ENCODE measurements at places on chromosomes 4 and X. TPM values are rescaled to one million over a fixed set of nuclear protein-coding genes. Genes with fewer than 3 reads are reported as not detected.
A peak's percentile ranks its signal among the peaks of the same experiment; 100 is the strongest.

DNA sequence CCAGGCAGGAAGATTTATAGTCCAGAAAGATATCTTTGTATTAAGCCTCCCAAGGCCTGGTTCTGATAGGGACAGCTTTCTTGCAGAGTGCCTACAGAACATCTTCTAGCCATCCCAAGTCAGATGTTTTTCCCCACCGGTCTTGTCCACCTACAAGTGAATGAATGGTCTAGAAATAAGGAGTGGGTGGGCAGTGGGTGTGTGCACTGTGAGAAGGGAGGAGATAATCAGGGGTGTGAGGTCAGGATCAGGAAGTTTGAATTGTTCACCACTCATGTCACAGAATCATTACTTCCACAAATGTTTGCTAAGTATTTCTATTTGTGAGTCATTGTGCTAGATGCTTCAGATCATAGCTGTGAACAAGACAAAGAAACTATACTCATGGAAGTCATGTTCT, 332.6 kb downstream of the NKX6-1 start:
- DNase-seq = no peak
- no peak overlapping the region for H3K27ac ChIP-seq
- no peaks in the 10 kb centered on the region for H3K4me1 ChIP-seq
- no peaks in the 10 kb centered on the region for H3K27me3 ChIP-seq
- no peaks in the 10 kb centered on the region for H3K36me3 ChIP-seq

DCAF8L1 gene
- total RNA-seq = not detected

CT45A1 gene
- not detected for total RNA-seq

DCX gene
- total RNA-seq = not detected

DNA sequence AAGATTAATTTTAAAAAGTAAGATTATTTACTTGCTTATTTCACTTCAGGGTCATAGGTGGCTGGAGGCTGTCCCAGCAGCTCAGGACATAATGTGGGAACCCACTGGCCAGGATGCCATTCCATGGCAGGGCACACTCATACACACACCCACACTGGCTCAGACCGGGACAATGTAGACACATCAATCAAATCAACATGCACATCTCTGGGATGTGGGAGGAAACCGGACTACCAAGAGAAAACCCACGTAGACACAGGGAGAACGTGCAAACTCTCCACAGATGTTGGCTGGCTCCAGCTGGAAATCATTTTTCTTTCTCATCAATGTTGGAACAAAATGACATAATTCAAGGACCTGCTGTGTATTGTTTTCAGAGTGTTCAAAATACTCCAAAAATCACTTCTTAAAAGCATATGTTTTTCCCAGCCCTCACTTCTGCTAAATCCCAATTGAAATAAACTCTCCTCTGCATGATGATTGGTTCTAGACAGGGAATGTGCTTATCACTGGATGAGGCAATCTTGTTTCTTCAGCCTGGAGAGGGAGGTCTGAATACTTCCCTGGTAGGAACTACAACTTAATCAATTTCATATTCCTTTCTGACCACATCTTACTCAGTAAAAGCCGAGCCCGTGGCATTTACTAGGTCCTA, 18.6 kb upstream of the CPE start:
- no peak overlapping the region for H3K27ac ChIP-seq
- no peak for DNase-seq
- no peaks in the 10 kb centered on the region for H3K36me3 ChIP-seq
- H3K4me1 ChIP-seq = no peaks in the 10 kb centered on the region
- no peaks in the 10 kb centered on the region for H3K27me3 ChIP-seq
- no peak overlapping the region for H3K4me3 ChIP-seq

- H3K4me1 ChIP-seq = no peaks in the 10 kb centered on the region
- H3K27me3 ChIP-seq = no peaks in the 10 kb centered on the region
- no peak overlapping the region for H3K4me3 ChIP-seq
- H3K27ac ChIP-seq = no peak overlapping the region
- DNase-seq = peak; percentile 18
These were observed 46.4 kb downstream of the PAGE2 start for GRCh38 chrX:55135171-55135570.

DNA sequence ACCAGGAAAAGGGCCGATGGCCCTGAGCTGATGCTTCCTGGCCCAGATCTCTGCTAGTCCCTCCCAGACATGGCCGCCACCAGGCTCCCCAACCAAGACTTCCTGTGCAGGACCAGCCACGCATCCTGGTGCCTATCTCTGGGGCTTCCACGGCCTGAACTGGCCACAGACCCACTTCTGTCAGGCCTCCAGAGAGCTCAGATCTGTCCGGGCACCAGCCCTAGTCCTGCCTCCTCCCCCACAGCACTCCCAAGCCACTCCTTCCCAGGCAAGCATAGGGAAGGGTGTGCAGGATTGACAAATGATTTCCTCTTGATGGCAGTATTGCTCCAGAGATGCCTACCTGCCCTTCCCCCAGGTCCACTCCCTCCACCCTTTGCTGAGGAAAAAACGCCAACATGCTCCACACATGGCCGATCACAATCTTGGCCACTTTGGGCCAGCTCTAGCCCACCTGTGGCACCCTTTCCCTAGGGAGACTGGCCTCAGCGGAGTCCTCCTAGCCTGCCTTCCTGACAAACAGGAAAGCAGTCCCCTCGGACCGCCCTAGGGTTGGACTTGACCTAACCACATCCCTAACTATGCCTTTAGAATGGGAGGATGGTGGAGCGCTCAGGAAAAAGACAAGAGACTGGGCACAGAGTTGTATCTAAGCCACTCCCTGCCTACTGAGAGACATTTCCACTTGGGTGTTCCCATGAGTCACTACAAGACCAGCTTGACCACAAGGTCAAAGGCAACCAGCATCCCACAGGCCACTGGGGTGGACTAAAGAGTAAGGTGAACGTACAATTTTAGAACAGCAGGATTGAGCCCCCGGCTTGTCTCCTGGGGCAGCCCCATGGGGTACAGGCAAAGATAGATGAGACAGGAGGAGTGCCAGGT, 277.5 kb upstream of the AGTR2 start:
- H3K36me3 ChIP-seq = no peaks in the 10 kb centered on the region
- H3K4me3 ChIP-seq = no peak overlapping the region
- H3K27ac ChIP-seq = no peak overlapping the region
- H3K4me1 ChIP-seq = no peaks in the 10 kb centered on the region

- no peak overlapping the region for H3K27ac ChIP-seq
- no peaks in the 10 kb centered on the region for H3K27me3 ChIP-seq
- no peak for DNase-seq
- H3K4me3 ChIP-seq = no peak overlapping the region
- no peaks in the 10 kb centered on the region for H3K36me3 ChIP-seq
- H3K4me1 ChIP-seq = no peaks in the 10 kb centered on the region
These were observed 179.4 kb upstream of the PACRGL start for GRCh38 chr4:20520901-20521300.

GRCh38 chr4:124288706-124289486, 423.6 kb downstream of the ANKRD50 start:
- H3K4me1 ChIP-seq = no peaks in the 10 kb centered on the region
- H3K4me3 ChIP-seq = no peak overlapping the region
- H3K36me3 ChIP-seq = no peaks in the 10 kb centered on the region
- H3K27ac ChIP-seq = no peak overlapping the region
- DNase-seq = no peak
- H3K27me3 ChIP-seq = no peaks in the 10 kb centered on the region

- no peak for DNase-seq
- peaks cover 6% of the 10 kb centered on the region for H3K36me3 ChIP-seq
- no peaks in the 10 kb centered on the region for H3K4me1 ChIP-seq
- no peak overlapping the region for H3K27ac ChIP-seq
These were observed 20.7 kb downstream of the PCGF3 start for GRCh38 chr4:726235-726787.

TACC3 gene
- 123 TPM for total RNA-seq

DNA sequence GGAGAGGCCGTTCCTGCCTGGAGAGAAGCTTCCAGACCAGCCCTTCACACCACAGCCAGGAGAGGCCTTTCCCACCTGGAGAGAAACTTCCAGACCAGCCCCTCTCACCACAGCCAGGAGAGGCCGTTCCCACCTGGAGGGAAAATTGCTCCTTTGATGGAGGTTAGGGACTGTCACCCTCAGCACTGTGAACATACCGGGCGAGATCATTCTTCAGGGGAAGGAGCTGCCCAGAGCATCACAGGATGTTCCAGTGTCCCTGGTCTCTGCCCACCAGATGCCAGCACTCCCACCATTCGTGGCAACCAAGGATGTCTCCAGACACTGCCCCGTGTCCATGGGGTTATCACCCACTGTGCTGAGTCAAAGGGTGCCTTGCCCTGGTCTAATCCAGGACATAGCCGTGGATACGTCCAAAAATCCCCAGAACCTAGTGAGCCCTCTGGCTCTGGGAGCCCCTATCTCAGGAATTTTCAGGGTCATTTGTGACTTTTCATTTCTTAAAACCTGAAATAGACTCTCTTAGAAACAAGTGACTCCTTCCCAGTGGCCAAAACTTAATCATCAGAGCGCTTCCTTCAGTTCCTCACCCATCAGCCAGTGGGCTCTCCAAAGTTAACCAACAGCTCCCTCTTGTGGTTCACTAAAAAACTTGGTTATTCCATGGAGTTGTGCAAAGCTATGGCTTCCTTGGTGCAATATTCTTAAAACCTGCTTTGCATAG, 80.2 kb downstream of the CRMP1 start:
- peak; percentile 13 for DNase-seq
- H3K27me3 ChIP-seq = no peaks in the 10 kb centered on the region
- H3K4me3 ChIP-seq = no peak overlapping the region
- H3K4me1 ChIP-seq = no peaks in the 10 kb centered on the region
- H3K36me3 ChIP-seq = no peaks in the 10 kb centered on the region

- no peak for DNase-seq
- no peaks in the 10 kb centered on the region for H3K27me3 ChIP-seq
- H3K27ac ChIP-seq = no peak overlapping the region
- H3K36me3 ChIP-seq = no peaks in the 10 kb centered on the region
These were observed 72.9 kb downstream of the WDR19 start for GRCh38 chr4:39255266-39255665.

DNA sequence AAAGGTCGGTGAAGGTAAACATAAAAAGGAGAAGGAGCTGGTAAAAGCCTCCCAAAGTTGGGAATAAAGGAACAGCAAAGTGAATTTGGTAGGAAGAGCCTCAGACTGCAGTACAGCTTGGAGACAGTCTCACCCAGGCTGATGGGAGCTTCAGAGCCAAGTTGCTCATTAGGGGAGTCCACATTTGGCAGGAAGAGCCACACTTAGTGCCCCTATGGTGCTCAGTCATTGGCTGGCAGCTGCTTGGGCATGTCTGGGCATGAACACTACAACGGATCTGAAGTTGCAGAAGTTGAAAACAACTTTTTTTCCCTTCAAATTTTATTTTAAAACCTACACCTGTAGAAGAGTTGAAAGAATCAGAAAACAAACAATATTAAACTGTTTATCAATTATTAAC, 2497.3 kb downstream of the ARAP2 start:
- no peak overlapping the region for H3K4me3 ChIP-seq
- DNase-seq = no peak
- no peaks in the 10 kb centered on the region for H3K36me3 ChIP-seq
- H3K4me1 ChIP-seq = no peaks in the 10 kb centered on the region

GRCh38 chr4:37562592-37562991, 123.6 kb downstream of the RELL1 start:
- no peaks in the 10 kb centered on the region for H3K4me1 ChIP-seq
- no peaks in the 10 kb centered on the region for H3K27me3 ChIP-seq
- no peak overlapping the region for H3K4me3 ChIP-seq
- H3K27ac ChIP-seq = no peak overlapping the region

TEX13C gene
- total RNA-seq = not detected

DNA sequence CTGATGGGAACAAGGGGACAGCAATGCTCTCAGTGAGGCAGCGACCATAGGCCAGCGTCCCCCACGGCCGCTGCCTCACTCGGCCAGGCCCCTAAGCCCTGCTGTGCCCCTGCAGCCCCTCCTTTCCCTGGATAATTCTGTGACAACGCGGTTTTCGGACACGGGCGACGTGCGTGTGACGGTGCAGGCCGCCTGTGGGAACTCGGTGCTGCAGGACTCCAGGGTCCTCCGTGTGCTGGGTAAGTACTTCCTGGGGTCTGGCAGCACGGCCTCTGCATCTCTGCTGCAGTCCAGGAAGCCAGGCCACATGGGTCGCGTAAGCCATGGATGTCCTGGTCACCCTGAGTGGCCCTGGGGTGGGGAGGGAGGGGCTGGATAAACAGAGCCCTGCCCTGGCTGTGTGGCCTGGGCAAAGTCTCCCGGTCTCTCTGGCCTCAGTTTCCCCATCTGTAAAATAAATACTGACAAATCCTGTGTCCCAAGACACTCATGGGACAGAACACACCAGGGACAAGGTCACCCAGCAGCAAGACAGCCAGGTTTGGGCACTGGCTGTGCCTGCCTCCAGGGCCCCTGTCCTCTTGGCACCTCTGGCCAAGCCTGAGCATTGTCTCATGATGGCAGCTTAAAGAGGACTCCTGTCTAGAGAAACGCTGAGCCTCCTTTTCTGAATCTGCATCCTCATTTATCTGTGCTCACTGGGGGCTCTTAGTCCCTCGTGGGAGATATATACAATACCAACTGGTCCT, 212.8 kb downstream of the AFAP1 start:
- no peaks in the 10 kb centered on the region for H3K4me1 ChIP-seq
- no peak overlapping the region for H3K4me3 ChIP-seq
- no peak overlapping the region for H3K27ac ChIP-seq
- no peaks in the 10 kb centered on the region for H3K27me3 ChIP-seq
- DNase-seq = no peak

GAGE13 gene
- total RNA-seq = not detected

LGI2 gene
- not detected for total RNA-seq

TRAM1L1 gene
- total RNA-seq = not detected

DNA sequence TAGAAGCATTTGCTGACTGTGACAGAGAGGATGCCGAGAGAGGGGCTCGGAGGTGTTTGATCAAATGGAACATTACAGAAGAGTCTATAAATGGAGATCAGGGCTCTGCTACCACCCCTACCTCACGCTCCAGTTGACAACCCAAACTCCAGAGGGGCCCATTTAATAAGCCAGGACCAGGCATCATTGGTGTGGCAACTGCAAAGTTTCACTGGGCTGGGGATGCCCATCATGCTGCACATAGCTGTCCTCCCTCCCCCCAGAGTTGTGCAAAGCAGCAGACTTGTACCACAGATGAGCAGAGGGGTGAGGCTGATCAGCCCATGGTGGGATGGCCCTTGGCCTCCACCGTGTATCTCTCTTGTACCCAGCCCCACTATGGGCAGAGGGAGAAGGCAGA, 38.2 kb upstream of the XPNPEP2 start:
- no peak overlapping the region for H3K27ac ChIP-seq
- DNase-seq = no peak
- H3K27me3 ChIP-seq = no peaks in the 10 kb centered on the region
- H3K4me1 ChIP-seq = no peaks in the 10 kb centered on the region
- no peak overlapping the region for H3K4me3 ChIP-seq

DNA sequence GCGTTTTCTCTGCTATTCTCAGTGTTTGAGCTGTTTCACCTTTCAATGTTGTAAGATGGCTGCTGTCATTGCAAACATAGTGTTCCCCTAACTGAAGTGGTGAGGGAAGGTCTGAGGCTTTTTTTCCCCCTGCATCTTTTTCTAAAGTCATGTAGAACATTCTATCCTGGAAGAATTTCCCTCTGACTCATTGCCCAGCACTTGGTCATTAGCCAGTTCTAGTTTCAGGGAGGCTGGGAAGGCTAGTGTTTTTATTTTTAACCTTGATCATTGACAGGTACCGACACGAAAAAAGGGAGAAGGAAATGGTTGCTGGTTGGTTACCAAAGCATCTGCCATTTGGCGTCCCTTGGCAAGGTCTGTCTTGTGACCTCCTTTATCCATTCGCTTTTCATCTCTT, 6.6 kb downstream of the LANCL3 start:
- H3K27me3 ChIP-seq = no peaks in the 10 kb centered on the region
- H3K27ac ChIP-seq = no peak overlapping the region
- H3K4me3 ChIP-seq = no peak overlapping the region
- H3K36me3 ChIP-seq = no peaks in the 10 kb centered on the region

CT55 gene
- not detected for total RNA-seq

- H3K27ac ChIP-seq = no peak overlapping the region
- DNase-seq = no peak
- no peaks in the 10 kb centered on the region for H3K27me3 ChIP-seq
- H3K36me3 ChIP-seq = no peaks in the 10 kb centered on the region
- H3K4me1 ChIP-seq = no peaks in the 10 kb centered on the region
These were observed 12.8 kb downstream of the ZFP42 start for GRCh38 chr4:188008377-188008776.
